ENCODE measurements at places on chromosomes 13 and 19.

DNA sequence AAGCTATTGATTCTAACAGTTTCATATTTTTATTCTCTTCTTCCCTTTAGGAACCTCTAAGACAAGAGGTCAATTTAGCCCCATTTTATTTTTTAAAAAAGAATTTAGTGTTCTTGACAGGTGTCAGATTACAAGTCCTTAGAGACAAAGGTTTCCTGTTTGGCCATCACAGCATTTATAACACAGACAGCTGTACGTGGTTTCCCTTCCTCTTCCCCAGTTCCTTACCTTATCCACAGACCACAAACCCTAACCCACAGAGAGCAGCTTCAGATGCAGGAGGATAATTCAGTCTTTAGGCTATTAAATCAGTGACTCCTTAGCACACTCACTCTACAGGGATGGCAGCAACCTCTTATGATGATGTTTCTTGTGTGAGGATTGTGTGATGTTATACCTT is 1210.1 kb downstream of the DIAPH3 start:
- DNase-seq = no peak

GRCh38 chr13:26406791-26407190 is 150.7 kb upstream of the WASF3 start:
- no peak for DNase-seq

- no peak for DNase-seq
These were observed 697.8 kb downstream of the DACH1 start for GRCh38 chr13:71169180-71169579.

DNA sequence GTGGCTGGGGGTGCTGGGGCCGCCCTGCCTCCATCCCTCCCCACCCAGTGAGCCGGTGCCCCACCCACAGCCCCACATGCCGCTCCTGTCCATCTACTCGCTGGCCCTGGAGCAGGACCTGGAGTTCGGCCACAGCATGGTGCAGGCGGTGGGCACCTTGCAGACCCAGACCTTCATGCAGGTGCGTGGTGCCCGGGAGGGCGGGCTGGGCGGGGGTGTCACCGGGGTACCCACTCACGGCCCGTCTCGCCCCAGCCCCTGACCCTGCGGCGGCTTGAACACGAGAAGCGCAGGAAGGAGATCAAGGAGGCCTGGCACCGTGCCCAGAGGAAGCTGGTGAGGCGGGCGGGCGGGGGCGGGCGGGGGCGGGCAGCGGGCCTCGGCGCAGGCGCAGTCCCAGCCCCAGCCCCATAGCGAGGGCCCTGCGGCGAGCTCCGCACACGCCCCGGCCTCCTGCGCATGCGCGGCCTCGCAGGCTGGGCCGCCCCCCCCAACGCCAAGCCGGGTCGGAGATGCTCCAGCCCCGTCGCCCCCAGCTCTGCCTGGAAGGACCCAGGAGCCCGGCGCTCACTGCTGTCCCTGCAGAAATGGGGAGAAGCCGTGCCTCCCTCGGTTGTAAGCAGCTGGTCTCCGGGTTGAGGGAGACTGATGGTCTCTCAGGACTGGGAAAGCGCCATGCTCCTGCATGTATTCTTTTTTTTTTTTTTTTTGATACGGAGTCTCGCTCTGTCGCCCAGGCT is 7.7 kb downstream of the ARHGAP45 start:
- peak; percentile 71 for DNase-seq

DNA sequence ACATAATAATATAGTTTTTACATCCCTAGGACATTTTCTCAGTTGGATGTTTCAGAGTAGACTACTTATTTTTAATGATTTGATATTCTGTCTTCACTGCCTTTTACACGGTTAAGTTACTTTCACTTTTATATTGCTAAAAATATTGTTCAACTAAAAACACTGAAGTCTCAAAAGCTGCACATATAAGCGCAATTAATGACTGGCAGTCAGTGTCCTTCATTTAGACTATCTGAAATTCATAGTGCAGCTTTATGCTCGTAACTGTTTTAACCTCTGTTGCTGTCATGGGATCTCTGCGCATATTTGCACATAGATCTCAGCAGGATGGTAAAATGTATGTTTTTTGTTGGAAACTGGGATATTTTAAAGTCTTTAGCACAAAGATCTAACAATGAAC is 864.3 kb downstream of the SLITRK6 start:
- DNase-seq = no peak

- DNase-seq = no peak
These were observed 27.0 kb downstream of the TEX29 start for GRCh38 chr13:111347438-111347837.

- no peak for DNase-seq
These were observed 32.2 kb downstream of the VASP start for GRCh38 chr19:45539459-45539858.

DNA sequence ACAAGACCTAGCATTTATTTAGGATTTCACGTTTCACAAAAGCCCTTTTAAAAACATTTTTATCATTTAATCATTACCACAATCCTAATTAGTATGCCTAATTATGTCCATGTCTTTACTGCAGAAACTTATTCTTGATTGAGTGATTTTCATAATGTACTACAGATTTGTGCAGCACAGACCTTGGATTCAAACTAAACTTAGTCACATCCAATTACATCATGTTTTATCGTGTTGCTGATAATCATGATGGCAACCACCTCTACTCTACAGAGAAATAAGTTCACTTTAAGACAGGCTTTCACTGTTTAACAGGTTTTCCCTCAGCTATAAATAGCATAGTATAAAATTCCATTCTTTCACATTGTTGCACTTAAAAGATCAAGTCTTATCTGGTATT is 240.9 kb upstream of the RFC3 start:
- no peak for DNase-seq

GRCh38 chr13:56561327-56561726 is 579.4 kb upstream of the PRR20A start:
- no peak for DNase-seq

- DNase-seq = no peak
These were observed 33.5 kb downstream of the WASF3 start for GRCh38 chr13:26590951-26591350.

- DNase-seq = peak; percentile 70
These were observed 38.7 kb upstream of the C1QTNF9 start for GRCh38 chr13:24270639-24271141.

GRCh38 chr19:1566392-1567115 is 1.6 kb downstream of the MEX3D start:
- DNase-seq = peak; percentile 63

DNA sequence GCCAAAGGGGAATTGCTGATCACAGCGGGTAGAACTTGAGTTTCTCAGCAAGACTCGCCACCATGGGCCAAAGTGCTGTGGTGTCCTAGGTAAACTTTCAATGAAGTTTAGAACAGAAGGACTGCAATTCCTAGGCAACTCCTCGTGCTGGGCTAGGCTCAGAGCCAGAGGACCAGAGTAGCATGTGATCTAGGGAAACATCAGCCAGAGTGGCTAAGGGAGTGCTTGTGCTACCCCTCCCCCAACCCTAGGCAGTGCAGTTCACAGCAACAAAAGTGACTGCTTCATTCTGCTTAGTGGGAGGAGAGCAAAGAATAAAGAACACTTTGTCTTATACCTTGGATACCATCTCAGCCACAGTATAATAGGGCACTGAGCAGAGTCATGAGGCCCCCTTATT is 1658.6 kb upstream of the MIR17HG start:
- DNase-seq = no peak

DNA sequence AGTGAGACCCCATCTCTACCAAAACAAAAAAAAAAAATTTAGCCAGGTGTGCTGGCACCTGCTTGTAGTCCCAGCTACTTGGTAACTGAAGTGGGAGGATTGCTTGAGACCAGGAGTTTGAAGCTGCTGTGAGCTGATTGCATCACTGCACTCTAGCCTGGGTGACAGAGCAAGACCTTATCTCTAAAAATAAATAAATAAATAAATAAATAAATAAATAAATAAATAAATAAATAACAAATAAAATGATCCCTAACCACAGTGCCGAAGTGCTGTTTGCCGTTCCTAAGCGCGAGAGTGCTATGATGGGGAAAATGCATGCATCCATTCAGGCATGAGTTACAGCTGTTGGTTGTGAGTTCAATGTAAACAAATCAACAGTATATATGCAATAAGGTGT is 27.2 kb downstream of the WDR88 start:
- no peak for DNase-seq

- DNase-seq = no peak
These were observed 39.2 kb upstream of the MIR17HG start for GRCh38 chr13:91308299-91308698.

GRCh38 chr19:30153326-30154210 is 211.5 kb downstream of the URI1 start:
- DNase-seq = no peak

GRCh38 chr19:7612282-7613274 is 16.8 kb downstream of the XAB2 start:
- DNase-seq = no peak

- DNase-seq = no peak
These were observed 1.2 kb upstream of the TMEM59L start for GRCh38 chr19:18611327-18612050.

GRCh38 chr13:24053519-24054251 is 106.8 kb upstream of the SPATA13 start:
- DNase-seq = no peak

DNA sequence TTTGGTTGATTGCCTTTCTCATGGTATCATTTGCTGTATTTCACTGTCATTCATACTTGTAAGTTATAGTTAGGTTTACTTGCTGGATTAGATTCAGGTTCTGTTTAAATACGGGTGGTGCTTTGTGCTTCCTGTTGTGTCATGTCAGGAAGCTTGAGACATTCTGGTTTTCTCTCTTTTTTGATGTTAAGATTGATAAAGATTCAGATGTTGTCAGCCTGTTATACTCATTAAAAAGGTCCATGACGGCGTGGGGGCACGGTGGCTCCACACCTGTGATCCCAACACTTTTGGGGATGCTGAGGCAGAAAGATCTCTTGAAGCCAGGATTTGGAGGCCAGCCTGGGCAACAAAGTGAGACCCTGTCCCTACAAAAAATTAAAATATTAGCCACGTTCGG is 45.7 kb downstream of the NAA16 start:
- no peak for DNase-seq

- DNase-seq = no peak
These were observed 870.7 kb downstream of the PCDH9 start for GRCh38 chr13:66359393-66359792.

DNA sequence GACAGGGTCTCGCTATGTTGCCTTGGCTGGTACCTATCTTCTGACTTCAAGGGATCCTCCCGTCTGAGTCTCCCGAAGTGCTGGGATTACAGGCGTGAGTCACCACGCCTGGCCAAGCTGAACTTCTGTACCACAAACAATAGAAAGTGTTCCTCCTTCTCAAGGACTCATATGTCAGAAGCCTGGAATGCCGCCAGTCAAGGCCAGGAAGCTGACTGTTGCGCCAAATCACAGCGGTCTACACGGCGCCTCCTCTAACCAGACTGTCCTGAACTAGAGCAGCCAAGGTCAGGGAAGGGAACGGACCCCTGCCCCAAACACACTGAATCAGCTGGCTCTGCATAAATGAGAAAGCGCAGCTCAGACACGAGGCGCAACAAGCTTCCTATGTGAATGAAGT is 14.6 kb downstream of the RAB20 start:
- DNase-seq = peak; percentile 88

GRCh38 chr13:47474839-47475238 is 526.2 kb downstream of the SUCLA2 start:
- no peak for DNase-seq

GRCh38 chr19:41298348-41298964 is 11.5 kb upstream of the CCDC97 start:
- no peak for DNase-seq

DNA sequence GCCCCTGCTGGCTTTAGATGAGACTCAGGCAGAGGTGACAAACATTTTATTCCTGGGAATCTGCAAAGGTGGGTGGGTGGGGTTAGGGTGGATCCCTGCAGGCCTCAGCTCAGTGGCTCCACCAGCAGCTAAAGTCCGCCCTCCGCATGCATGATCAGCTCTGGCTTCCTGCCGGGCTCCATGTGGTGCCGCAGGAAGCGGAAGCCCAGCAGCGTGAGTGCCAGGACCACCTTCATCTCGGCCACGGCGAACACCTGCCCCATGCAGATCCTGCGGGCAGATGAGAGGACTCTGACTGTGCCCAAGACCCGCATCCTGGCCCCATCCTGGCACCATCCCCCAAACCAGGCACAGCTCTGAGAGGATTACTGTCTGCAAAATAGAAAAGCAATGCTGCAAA is 26.3 kb downstream of the CYP4F2 start:
- no peak for DNase-seq

GRCh38 chr13:90723381-90723780 is 624.1 kb upstream of the MIR17HG start:
- DNase-seq = no peak

- no peak for DNase-seq
These were observed 145.7 kb downstream of the PCCA start for GRCh38 chr13:100234524-100235136.

GRCh38 chr19:47227352-47228167 is 3.4 kb downstream of the BBC3 start:
- DNase-seq = peak; percentile 80

DNA sequence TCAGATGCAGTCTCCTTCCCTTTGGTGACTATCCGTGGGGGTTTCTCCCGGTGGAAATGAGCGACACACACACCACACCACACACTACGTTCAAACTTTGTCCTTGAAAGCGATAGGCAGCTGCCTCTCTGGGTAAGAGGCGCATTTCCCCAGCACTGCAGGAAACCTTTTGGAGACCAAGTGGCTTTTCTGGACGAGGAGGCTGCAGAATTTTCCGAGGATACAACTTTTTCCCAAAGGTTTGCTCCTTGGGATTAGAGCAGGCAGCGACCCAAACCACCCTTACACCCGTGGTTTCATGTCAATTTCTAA is 38.2 kb upstream of the FLT1 start:
- no peak for DNase-seq

Data from pancreas (tissue), 10 donors.